ENCODE measurements at places on chromosomes 4 and X.

DNA sequence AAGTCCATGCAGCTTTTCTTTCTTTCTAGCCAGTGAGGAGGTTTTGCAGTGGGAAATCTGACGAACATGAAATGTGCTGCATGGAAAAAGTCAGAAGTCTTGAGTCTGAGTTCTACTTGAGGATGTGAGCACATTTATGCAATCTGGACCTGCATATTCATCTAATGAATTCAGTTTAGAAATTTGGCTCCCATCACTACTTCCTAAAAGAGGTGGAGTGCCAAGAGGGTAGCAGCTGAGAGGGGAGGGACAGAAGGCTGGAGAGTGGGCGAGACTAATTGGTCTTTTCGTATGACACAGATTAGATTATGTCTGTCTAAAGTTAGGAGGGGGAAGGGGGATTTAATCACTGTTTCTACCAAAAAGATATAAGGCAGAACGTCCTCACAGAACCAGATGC, 535.9 kb downstream of the IQCM start:
- no peak for DNase-seq

DNA sequence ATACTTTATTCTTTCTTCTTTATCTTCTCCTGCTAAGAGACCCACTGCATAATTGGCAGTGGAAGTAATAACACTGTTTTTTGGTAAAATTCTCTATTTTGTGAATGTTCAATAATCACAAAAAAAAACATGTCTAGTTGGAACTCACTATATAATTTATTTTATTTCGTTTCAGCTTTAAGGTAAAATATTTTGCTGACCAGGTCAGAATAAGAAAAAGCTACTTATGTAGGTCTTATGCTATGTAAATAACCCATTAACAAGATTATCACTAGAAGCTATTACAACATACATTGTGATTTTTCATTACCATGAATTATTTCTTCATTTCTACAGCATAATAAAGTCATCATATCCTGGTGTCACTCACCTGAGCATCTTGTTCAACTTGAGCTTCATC, 19.3 kb downstream of the ANXA5 start:
- DNase-seq: no peak

- DNase-seq: no peak
Measured at GRCh38 chr4:113436360-113436759, 325.2 kb downstream of the CAMK2D start.

- DNase-seq: no peak
Measured at GRCh38 chr4:1465173-1466033, 59.2 kb upstream of the NKX1-1 start.

GRCh38 chr4:10687526-10687925, 3.0 kb upstream of the CLNK start:
- no peak for DNase-seq

DNA sequence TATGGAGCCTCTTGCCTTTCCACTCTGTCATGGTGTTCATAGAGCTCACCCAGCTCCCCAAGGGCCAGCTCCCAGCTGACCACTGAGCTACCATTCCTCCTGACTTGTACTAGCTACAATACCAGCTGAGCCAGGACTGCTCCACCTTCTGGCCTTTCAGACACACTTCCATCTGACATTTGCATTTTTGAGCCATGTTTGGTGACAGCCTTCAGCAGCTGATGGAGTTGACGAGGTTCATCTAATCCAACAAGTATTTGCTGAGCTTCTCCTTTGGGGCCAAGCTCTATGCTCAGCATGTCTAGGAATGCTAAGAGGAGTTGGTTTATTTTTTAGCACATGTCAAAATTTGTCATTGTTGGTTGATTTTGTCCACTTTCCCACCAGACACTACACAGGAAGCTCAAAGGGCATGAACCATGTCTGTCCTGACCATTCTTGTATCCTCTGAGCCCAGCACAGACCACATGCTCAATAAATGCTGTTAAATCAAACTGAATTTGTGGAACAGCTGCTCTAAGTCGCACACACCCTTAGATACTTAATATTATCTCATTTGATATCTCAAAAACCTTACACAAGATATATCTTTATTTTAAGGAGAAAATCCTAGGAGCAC, 142.6 kb upstream of the PPARGC1A start:
- DNase-seq: no peak

DNA sequence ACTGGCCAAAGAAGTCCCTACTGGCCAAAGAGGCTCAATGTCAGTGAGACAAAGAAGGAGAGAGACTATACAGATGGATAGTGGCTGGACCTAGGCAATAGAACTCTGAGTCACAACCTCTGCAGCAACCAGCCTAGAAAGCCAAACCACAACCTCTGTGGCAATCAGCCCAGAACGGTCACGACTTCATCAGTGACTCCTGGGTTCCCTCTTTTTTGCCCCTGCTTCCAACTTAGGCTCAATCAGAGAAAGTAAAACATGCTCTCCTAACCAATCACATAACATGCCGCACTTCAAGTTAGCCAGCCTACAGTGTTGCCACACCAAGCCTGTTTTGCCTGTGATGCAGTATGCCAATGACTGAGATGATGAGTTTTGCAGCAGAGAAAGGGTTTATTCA, 203.4 kb downstream of the ANAPC10 start:
- no peak for DNase-seq

DNA sequence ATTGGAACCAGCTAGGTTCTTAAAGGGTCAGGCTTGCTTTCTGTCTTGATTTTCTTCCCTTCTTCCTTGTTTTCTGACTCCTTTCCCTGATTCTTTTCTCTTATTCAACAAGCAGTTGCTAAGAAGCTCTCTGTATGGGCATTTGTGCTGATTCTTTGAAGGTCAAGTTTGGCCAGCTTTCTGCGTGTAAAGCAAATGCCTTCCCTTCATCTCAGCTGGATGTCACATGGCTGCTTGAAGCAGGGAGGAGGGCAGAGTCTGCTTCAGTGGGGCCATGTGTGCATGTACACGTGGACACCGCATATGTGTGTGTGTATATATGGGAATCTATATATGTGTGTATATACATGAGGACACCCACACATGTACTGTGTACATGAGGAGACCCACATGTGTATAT, 139.9 kb upstream of the ATP6AP2 start:
- DNase-seq: no peak

- DNase-seq: no peak
Measured at GRCh38 chr4:74311696-74312313, 3.5 kb downstream of the EPGN start.

DNA sequence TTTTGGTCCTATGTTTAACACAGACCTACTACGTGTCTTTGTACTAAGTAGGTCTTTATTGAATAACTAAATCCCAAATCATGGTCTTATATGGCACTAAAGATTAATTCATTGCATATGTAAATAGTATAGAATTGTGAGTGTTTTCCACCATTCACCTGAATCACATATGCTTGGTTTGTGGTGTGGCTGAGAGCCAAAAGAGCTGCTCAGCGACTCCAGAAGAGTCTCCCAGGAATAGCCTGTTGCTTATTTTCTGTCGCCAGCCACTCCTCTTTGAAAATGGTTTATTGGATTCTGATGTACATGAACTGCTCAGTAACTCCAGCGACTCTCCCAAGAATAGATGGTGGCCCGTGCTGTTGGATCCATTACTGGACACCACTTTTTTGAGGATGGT, 184.5 kb downstream of the CLCN4 start:
- DNase-seq: no peak

GRCh38 chr4:53592122-53592521, 836 bp upstream of the LNX1 start:
- no peak for DNase-seq

- DNase-seq: no peak
Measured at GRCh38 chr4:1516261-1516660, 110.0 kb upstream of the NKX1-1 start.

GRCh38 chrX:45110494-45110893, 90.2 kb downstream of the DIPK2B start:
- DNase-seq: no peak

DNA sequence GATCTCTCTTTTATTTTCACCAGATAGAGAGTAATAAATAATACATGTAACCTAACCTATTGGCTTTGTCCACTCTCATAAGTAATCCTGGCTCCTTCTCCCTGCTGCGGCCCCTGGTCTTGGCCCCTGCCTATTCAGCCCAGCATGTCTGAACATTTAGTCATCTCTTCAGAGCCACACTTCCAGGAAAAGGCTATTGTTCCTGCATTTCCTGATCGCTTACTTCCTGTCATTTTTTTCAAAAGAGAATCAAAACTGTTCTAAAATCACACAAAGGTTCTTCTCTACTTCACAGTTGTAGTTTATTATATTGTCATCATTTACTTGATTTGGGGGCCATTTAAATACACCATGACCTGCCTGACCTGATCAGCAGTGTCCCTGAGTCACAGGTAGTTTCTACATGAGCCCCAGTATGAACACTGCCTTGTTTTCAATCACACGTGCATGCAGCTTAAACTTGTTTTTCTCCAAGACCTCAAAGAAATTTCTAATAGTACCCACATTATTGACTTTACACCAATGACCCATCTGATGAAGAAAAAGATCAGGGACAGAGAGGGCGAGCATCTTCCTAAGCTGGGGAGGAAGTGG, 47.4 kb upstream of the KDR start:
- no peak for DNase-seq

DNA sequence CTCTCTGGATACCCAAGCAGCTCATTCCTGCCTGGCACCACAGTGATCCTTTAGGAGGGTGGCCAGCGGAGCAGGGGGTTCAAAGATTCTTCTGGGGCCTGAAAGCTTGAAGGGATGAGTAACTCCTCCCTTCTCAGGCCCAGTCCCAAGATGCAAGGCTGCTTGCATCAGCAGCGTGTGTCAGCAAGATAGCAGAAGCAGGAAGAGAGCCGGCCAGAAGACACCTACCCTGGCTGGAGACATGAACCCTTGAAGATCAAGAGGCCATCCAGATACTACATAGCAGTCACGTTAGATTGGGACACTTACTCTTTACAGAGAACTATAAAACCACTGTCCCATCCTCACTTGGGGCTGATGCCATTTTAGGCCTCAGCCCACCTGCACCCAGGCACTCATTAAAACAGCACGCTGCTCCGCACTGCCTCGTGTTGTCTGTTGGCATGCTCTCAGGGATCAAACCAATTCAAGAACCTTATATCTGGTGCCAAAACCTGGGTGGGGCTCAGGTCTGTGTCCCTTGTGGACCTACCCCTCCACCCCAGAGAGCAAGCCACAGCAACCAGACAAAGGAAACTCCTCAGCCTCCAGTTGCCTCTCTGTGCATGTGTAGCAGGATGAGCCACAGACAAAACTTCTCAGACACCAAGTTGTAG, 6.5 kb downstream of the UGT2B17 start:
- DNase-seq: no peak

DNA sequence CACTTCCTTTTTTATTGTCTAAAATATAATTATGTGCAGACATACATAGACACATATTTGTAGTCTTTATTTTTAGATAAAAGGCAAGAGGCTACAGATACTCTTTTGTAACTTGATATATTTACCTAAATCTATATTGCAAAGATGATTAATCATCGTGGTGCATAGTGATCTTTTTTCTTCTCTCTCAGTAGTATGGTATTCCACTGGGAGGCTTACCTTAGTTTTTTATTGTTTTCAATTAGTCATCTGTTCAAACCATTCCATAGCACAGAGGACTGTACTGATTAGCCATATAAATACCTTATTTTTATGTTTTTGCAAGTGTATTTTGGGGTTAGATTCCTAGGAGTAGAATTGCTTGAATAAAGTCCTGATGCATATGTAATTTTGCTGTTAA, 619.7 kb downstream of the GRXCR1 start:
- no peak for DNase-seq

Measured in stimulated activated naive CD4-positive, alpha-beta T cell treated with Interleukin-2 at 50 U/mL for 16 hours (primary cell).